ENCODE measurements at places on chromosomes 12 and 14.

GRCh38 chr14:35742032-35742371 is 67.1 kb downstream of the RALGAPA1 start:
- DNase-seq = no peak

DNA sequence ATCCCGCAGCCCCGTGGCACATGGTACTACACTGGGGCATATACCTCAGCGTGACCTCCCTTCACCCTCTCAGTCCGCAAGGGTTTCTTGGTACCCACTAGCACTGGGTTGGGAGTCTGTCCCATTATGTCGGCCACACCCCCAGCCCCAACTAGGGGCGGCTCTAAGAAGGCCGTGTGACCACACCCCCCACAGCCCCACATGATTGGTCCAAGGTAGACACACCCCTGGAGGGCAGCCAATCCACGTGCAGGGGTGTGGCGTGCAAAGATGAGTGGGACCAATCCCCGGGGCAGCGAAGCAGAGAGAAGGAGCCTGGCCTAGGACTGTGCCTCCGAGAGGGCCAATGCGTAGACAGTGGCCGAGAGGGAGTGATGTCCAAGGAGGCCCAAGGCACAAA is 34.6 kb upstream of the BEGAIN start:
- DNase-seq = no peak

GRCh38 chr14:64764641-64765520 is 60.7 kb downstream of the PLEKHG3 start:
- peak; percentile 59 for DNase-seq

DNA sequence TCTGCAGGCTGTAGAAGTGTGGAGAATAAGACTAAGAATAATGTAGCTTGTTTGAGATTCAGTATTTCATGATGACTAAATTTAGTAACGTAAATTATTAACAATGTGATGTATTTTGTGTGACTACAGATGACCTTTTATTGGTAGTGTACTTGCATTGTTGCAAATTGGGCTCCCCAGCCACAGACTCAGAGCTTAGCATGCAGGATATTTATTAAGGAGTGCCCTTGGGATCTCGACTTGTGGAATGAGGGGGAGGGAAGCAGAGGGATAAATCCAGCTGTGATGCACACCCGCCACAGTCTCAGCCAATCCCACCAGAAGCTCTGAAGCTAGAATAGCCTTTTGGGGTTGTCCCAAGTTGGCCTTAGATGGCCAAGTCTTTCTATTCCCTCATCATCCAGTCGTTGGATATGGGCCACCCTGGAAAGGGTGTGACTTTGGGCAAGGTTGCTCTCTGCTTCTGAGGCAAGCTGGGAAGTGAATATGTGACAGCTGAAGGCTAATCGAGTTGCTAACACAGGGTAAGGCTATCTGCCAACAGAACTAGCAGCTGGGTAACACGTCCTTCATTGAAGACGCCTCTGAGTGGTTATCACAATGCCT is 42.1 kb upstream of the USP44 start:
- no peak for DNase-seq

DNA sequence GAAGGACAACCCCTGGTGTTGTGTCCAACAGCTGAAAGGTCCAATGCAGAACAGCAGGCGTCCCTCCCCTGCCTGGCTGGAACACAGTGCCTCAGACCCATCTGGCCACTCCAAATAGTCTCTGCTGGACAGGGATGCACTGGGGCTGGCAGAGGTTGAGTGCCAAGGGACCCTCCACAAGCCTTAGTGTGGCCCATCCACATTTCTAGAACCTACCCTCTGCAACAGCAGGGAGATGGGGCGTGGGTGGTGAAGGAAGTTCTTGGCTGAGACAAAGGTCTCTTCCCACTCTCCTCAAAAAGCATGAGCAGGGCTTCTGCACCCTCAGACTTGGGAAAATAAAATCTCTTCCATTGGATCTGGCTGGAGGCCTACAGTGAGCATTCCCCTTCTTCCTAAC is 36.5 kb downstream of the LTBP2 start:
- no peak for DNase-seq

GRCh38 chr12:13223941-13224340 is 27.4 kb downstream of the EMP1 start:
- no peak for DNase-seq

DNA sequence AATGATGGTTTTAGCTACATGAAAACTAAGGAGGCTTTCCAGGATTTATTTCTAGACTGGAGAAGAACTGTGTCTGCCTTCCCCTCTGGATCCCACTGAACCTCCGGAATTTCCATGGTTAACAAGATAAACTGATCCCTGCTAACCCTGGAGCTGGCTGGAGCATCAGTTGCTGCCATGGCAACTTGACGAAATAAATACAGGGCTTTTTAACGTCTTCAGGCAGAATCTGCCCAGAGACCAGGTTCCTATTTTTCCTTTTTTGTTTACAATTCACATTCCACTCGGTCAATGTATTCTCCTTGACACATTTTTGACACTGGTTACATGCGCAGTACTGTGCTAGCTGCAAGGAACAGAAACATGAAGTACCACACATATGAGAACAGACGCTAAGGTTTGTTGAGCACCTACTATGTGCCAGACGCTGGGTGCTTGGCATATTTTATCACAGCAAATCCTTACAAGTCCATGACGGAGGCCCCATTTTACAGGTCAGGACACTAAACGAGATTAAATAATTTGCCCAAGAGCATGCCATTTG is 1.7 kb downstream of the C14orf132 start:
- no peak for DNase-seq

GRCh38 chr14:67782090-67782489 is 34.3 kb downstream of the ZFYVE26 start:
- DNase-seq = no peak

GRCh38 chr12:1518591-1519516 is 75.5 kb downstream of the FBXL14 start:
- DNase-seq = no peak

GRCh38 chr14:98826618-98827017 is 445.4 kb downstream of the BCL11B start:
- DNase-seq = no peak

DNA sequence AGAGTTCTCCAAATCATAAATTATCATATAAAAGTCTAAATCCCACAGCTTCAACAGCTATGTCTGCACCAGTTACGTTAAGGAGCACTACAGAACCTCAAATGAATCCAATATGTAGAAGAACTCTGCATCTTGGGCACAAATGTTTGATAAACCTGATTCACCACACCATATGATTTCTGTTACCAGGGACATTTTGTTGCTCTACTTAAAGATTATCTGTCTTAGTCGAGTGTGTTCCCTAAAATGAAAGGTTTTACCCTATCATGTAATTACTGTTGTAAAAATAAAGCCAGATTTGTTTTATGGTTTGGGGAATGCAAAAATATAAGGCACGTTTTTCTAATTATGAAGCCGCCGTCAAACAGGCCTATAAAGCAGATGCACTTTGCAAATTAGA is 363.1 kb downstream of the EGLN3 start:
- no peak for DNase-seq

- peak; percentile 97 for DNase-seq
These were observed 343 bp upstream of the NOVA1 start for GRCh38 chr14:26598081-26598671.

GRCh38 chr14:39102265-39102968 is 618 bp downstream of the SEC23A start:
- no peak for DNase-seq

DNA sequence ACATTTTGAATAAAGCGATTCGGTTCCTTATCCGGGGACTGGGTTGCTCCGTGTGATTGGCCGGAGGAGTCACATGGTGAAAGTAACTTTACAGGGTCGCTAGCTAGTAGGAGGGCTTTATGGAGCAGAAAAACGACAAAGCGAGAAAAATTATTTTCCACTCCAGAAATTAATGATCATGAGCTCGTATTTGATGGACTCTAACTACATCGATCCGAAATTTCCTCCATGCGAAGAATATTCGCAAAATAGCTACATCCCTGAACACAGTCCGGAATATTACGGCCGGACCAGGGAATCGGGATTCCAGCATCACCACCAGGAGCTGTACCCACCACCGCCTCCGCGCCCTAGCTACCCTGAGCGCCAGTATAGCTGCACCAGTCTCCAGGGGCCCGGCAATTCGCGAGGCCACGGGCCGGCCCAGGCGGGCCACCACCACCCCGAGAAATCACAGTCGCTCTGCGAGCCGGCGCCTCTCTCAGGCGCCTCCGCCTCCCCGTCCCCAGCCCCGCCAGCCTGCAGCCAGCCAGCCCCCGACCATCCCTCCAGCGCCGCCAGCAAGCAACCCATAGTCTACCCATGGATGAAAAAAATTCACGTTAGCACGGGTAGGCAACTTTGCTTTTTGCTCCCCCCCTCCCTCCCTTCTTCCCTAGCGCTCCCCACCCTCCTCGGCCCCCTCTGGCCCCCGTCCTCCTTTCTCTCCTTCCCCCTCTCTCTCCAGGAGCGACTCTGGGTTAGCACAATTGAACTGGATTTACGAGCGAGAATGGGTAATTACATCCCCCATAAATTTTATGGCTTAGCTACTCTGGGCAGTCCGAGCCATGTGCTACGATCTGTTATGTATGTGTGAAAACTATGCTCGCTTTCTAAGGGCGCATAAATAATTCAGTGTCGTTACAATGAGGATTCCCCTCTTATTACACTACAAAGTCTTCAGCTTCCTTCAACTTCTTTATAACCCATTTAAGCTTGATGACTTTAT is at the start of gene HOXC4:
Gene HOXC4, plus strand, starts transcription at position 85 of the 991 bp plus-strand sequence. Its CDS starts 88 bp downstream, at position 173.
- DNase-seq = no peak

DNA sequence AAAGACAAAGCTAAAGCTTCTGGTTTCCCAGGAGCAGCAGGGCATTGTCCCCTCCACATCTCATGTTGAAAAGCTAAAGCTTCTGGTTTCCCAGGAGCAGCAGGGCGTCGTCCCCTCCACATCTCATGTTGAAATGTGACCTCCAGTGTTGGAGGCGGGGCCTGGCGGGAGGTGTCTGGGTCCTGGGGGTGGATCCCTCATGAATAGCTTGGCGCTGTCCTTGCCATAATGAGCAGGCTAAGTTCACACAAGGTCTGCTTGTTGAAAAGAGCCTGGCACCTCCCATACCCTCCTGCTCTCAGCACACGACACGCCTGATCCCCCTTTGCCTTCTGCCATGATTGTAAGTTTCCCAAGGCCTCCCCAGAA is 123.7 kb downstream of the PIWIL1 start:
- no peak for DNase-seq
